Activated CD8-positive, alpha-beta memory T cell treated with anti-CD3 and anti-CD28 coated beads for 48 hours (primary cell): ENCODE measurements at places on chromosomes 3 and 15.

DNA sequence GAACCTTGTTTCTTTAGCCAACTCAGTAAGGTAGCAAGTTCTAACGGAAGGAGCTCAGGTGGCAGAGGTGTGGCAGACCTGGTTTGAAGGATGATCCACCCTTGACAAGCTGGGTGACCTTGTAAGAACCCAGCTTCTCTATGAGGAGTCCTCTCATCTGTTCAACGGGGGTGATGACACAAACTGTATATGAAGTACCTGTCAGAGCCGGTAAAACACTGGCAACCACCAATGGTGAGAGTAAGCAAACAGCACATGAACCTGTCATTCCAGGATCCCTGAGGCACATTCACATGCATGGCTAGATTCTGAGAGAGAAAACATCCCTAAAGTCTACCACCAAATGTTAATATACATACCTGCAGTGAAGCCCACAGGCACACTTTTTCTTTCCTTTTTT lies 2.4 kb downstream of the SCAP start:
- DNase-seq: no peak

DNA sequence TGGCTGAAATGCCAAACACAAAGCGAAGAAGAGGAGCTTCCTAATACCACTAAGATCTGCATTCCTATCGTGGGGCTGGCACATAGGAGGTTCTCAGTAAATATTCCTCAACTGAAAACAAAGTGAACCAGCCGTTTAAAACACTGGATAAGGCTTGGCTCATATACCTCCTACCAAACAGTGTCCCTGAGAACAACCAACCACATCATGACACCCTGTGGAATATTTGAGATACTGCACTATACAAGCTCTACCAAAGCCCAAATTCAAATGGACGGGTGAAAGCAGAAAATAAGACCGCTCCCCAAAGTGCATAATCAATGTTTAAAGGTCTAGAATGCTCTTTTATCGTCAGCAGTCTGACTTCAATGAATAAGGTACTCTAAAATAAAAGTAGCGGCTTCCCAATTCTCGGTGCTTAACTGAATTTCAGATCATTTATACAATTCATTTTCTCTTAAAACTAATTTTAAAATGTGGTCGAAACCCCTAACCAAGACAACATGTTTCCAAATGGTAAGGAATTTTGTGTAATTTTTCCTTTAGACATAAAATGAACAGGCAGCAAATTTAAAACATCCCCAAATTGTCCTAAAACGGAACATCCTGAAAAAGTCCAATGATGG lies 425.8 kb downstream of the ERC2 start:
- no peak for DNase-seq

DNA sequence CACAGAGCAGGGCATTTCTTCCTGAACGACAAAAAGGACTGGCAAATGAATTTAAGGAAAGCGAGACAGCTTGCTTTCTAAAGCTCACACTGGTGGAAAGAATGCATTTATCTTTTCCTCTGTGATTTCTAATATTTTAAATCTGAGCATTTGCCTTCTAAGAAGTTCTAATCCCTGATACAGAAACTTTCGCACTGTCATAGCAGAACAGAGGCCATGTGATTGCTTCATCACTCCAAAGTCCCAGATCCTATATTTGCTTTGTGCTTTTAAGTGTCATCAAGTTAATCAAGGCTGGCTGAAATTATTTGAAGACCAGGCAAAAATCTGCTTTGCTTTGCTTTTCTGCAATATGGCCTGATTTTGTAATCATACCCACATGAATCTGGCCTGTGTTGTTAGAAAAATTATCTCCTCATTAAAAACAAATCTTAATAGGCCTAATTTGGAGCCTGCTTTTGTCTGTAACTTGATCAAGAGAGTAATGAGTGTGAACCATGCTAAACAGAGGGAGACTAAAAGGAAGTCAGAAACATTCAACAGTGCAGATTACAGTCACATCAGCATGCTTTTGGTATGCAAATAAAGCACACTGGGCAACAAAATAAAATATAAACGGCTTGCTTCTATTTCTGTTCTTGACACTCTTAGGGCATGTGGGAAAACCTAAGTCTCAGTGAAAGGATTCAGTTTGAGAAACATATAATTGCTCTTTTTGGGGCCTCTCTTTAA lies 178.2 kb upstream of the ADAMTS9 start:
- DNase-seq: no peak

DNA sequence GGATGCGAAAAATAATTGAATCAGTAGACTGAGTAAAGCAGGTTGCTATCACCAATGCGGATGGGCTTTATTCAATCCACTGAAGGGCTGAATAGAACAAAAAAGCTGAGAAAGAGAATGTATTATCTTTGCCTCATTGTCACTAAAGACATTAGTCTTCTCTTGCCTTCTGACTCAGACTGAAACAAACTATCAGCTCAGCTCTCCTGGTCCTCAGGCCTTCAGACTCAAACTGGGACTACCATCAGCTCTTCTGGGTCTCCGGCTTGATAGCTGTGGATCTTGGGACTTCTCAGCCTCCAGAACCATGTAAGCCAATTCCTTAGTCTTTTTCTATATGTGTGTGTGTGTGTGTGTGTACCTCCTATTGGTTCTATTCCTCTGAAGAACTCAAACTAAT lies 12.6 kb downstream of the IFT57 start:
- no peak for DNase-seq

DNA sequence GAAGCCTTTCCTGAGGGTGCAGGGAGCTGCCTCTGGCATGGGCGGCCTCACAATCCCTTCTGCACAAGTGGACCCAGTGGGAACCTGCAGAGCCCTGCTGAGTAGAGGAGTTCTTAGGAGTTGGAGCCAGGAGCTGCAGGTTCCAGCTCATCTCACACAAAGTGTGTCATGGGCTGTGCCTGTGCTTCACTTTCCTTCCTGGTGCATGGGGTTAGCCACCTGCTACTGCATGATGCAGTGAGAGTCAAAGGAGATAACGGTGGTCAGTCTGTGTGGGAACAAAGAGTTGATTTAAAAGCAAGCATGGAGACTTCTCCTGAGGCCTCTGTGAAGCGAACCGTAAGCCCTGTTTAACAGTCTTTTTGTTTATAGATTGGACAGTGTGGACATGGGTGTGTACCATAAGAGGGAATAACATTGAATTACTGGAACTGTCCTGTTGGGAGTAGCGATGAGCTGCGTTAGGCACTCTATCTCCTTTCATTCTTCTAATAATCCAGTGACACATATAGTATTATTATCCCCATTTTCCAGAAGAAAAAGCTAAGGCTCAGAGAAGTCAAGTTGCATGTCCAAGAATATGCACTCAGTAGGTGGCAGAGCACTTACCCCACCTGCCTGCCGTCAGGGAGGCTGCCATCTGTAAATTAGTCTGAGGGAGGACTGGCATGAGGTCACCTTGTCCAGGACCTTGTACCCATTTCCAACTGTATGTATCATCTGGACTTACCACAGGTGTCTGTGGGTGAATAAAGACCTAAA lies 68.7 kb upstream of the PRR23C start:
- DNase-seq: no peak

GRCh38 chr3:197820550-197821335 lies 29.7 kb downstream of the LRCH3 start:
- DNase-seq: no peak

- DNase-seq: no peak
Observed at GRCh38 chr3:194959217-194959616, 273.5 kb downstream of the FAM43A start.

DNA sequence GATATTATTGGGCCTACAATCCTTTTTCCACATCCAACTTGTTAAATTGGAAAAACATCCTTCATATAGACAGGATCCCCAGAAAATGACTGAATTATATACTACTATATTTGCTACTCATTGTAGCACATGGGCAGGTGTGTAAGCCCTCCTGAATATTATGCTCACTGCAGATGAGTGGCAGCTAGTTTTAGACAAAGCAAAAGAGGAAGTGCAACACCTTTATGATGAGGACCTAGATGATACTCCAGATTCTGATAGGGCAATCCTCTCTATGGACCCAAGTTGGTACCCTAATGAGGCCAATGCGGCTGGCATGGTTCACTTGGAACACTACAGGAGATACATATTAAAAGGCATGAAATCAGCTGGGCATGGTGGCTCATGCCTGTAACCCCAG lies 119.1 kb upstream of the PLCL2 start:
- no peak for DNase-seq

DNA sequence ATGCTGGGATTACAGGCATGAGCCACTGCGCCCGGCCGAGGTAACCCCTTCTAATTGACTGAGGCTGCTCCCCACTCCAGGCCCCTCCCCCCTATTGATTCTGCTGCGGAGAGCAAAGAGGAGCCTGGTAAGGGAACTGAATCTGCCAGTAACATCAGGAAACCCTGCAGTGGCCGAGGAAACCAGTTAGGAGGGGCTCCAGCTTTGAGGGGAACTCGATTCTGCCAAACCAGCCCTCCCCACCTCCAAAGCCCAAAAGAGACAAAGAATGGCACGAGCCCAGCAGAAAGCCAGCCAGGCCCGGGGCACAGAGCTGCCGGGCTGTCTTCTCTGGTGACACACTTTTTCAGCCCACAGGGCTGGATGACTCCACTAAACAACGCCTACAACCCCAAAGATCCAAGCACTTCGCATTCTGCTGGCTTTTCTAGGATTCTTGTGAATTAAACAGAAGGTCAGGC lies 15.0 kb upstream of the ACAD9 start:
- no peak for DNase-seq

- no peak for DNase-seq
Observed at GRCh38 chr15:56774356-56774755, 41.0 kb upstream of the ZNF280D start.

DNA sequence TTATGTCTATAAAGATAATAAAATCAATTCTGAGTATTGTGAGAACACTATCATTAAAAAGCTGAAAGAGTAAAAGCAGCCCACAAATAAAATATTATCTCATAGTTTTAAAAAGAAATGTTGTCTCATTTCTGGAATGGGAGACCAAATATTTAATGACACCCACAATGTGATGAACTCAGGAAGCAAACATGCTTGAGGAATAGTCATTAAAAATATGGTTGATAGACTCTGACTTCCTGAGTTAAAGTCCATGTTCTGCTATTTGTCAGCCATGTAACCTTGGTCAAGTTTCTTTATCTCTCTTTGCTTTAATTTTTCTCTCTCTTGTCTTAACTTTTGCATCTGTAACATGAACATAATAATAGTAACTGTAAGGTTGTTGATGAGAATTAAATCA lies 35.5 kb upstream of the CHMP2B start:
- no peak for DNase-seq
